ENCODE measurements at places on chromosomes 3 and 15.

DNA sequence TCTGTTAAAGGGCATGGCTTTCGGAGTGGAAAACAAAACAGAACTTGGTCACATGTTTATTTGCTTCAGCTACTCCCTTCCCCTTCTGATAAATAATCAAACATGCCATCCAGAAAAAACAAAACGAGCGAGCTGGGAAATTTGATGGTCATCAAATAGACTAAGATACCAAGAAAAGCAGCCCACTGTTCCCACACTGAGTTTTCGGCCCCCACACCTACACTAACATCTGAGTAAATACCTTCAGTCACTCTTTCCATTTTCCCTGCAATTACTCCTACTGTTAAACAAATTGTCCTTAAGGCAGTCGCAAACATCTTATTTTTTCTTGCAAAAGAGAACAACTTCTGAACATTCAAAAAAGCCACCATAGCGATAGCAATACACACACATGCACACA, 454.6 kb downstream of the FOXP1 start:
- DNase-seq = no peak

- DNase-seq = no peak
Observed at GRCh38 chr3:158121295-158121694, 11.4 kb downstream of the RSRC1 start.

DNA sequence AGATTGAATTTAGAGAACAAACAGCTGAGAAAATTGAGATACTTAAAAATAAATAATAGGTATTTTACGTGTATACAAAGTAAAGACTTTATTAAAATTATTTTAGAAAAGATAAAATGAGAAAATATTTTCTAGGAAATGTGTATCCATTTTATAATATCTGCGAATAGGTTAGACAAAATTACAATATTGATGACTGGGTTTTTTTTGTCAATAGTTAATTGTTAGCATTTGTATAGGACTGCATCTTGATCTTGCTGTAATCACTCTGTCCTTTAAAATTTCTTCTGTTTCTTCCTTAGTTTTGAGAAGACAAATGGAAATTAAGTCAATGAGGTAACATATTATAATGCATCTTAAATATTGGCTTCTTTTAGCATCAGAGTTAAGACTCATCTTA, 50.3 kb downstream of the MEF2A start:
- no peak for DNase-seq

DNA sequence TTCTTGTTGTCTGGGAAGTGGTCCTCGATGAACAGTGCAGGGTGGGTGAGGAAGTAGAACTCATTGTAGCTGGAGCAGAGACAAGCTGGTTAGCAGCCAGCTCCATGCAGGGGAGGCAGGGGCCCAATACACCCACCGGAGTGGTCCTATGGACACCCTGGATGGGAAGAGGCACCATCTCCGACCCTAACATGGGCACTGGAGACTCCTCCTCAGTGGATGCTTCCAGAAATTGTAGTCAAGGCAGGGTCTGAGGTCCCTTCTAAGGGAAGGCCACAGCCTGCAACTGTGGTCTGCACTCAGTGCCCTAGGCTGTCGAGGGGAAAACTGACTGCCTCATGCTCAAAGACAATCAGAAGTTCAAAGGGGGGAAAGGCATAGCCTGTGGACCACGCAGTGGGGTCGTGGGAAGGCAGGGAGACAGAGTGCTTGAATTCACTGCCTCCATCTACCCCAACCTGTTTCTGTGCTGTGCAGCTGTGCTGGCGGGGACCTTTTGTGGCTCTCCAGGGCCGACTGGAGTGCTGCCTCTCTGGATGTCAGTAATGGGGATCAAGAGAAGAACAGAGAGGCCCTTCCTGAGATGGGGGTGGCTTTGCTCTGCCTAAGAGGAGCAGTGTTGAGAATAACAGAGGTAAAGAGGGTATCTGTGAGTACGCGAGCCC, 41.9 kb downstream of the KY start:
- no peak for DNase-seq

DNA sequence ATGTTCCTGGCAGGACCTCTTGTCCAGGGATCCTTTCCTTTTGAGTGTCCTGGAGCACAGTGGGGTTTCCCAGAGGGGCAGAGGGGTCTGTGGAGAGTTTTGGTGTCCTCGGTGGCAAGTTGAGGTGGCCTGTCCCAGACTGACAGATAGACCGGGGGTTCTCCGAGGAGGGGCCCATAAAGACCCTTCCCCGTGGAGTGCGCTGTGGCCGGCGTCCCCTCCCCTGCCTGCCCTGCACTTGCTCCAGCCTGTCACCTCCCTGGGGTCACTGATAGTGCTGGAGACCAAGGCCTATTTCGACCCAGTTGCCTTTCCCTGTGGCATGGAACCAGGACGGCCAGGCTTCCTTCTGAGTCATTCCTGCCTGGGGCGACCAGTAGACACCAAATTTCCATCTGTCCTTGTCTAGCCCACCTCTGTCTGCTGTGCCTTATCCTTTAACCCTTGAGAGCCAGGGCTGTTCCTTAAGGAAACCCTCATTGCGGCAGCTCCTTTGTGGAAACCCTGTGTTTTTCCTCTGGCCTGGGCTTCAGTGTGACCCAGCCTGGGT, 2.9 kb downstream of the MUC4 start:
- DNase-seq = no peak

- DNase-seq = no peak
Observed at GRCh38 chr15:42121682-42122081, 27.3 kb upstream of the PLA2G4D start.

DNA sequence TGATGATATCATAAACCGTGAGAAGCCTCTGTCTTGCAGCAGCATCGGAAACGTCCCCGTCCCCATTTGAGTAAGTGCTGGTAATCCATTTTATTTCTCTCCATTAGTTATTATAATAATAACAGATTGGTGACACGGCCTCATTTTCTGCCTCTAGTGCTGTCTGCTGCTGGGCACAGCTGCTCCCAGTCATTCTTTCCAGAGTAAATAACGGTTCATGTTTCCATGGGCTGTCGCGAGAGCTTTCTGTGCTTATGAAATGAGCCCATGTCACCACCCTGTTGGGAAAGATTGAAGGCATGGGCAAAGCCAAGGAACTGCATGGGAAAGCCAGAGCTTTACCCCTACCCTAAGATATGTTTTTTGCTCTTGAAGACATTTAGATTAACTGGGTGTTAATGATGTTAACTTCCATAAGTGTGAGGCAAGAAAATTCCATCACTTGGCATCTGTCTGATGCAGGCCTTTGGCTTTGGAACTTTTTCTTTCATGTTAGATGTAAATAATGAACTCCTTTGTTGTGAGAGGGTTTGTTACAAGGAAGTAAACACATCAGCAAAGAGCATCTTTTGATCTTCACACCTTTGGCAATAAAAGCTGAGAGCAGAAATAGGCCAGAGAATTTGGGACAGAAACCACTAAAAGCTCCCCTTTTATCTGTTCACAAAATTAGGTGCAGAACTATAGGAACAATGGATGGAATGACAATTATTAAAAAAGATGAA, 141.8 kb downstream of the FILIP1L start:
- no peak for DNase-seq

DNA sequence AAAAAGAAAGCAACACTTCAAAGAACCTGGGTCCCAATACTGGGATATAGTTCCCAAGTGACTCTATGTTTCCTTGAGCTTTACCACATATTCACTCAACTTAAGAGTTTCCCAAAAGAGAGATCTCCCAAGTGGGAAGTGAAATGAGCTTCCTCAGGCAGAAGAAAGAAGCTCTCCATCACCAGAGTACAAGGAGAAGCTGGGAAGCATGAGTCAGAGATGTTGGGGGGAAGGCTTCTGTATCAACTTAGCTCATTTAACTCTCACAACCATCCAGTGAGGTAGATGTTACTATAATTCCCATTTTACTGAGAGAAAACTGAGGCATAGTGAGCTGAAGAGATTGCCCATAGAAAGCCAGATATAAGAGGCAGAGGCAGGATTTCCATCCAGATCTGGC, 47.0 kb upstream of the TRIM42 start:
- DNase-seq = no peak

DNA sequence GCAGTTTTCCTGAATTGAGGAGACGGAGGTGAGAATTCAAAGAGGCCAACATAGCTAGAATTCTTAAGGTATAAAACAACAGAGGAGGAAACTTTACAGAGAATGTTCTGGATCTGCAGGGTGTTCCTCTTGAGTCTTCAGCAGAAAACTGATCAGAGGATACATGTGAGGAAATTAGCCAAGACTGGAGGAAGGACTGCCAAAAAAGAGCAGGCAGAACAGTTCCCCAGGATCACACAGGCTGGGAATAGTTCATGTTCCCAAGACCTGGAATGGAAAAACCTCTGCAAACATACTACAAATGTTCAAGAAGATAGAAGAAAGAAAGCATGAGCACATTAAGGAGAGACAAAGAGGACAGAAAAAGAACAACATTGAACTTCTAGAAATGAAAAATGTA, 7.5 kb downstream of the SLC49A4 start:
- DNase-seq = no peak

DNA sequence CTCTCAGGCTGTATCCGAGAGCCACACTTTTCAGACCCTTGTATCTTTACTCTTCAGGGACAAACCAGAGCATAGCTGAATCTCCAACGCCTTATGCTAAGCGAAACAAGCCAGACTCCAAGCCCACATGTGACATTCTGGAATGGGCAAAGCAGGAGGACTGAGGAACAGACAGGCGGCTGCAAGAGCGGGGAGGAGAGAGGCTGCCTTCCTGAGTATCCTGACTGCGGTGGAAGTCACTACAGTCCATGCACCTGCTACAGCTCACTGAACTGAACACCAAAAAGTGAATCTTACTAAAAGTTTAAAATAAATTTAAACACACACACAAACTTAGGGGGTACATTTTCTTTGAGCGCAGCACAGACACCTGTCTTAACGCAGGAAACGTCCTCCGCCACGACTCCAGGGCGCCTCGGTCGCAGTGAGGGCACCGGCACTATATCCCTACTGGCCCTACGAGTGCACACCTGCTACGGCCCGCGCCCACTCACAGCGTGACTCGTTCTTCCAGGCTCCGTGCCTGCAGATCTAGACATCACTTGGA, 1.4 kb downstream of the CYFIP1 start:
- no peak for DNase-seq

- no peak for DNase-seq
Observed at GRCh38 chr3:111598139-111598538, 3.0 kb upstream of the ZBED2 start.

Measured in putamen (tissue), 1 donor.